ENCODE measurements at places on chromosomes 7 and 10.

DNA sequence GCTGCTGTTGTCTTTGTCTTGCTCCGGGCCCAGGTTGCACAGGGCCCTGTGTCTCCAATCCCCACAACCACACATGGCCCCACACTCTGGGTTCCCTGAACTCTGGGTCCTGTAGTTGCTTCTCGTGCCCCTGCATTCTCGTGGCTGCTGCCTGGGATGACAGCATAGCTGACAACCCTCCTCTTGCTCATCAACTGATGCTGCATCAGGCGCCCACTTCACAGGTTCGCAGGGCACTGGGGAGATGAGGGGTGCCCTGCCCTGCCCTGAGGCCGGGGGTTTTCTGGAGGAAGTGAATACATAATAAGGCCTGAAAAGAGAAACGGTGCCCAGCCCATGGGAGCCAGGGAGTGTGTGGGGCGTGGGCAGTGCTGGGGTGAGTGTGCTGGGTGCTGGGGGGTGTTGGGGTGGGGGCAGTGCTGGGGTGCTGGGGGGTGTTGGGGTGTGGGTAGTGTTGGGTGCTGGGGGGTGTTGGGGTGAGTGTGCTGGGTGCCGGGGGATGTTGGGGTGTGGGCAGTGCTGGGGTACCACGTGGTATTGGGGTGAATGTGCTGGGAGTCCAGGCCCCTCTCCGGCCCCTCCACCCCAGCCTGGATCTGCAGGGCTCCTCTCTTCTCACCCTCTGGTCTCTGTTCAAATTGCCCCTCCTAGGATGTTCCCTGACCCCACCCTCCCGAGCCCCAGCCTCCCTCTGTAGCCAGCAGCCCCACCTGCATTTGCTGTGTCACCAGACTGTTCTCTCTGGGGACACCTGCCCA lies 2.0 kb upstream of the MTG1 start:
- no peak for DNase-seq

GRCh38 chr10:48941427-48942075 lies 1.9 kb upstream of the LRRC18 start:
- no peak for DNase-seq

DNA sequence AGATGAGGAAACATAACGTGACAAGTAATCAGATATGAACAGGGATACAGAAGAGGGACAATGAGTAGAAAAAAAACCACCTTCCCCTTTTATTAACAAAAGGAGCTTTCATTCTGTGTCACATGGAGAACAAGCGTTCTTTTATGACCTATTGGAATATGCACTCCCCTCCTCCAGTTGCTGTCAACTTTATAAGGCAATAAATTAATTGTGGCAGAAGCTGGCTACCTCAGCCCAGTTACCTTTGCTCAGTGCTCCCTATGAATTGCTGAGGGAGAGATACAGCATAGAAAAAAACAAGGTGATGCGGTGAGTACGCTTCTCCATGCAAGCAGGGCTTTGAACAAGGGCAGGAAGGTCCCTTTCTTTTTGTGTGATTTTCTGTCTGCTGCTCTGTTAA lies at the start of gene MGAM2:
TSS of gene MGAM2 (plus strand) at position 220 of the 400 bp plus-strand sequence. CDS start 5,156 bp downstream, outside the sequence.
- DNase-seq: no peak

- no peak for DNase-seq
Observed at GRCh38 chr7:74164985-74165456, 9.1 kb upstream of the EIF4H start.

- DNase-seq: no peak
Observed at GRCh38 chr10:132356621-132357195, 24.7 kb downstream of the LRRC27 start.

Measured in NCI-H1092 (cell line).